ENCODE measurements at places on chromosomes 13 and 19.

GRCh38 chr13:65881561-65882155 lies 1348.5 kb downstream of the PCDH9 start:
- DNase-seq = no peak

GRCh38 chr19:49455773-49456172 lies 2.7 kb downstream of the ALDH16A1 start:
- DNase-seq = peak; percentile 85

GRCh38 chr13:44365008-44365407 lies 8.6 kb upstream of the SERP2 start:
- no peak for DNase-seq

DNA sequence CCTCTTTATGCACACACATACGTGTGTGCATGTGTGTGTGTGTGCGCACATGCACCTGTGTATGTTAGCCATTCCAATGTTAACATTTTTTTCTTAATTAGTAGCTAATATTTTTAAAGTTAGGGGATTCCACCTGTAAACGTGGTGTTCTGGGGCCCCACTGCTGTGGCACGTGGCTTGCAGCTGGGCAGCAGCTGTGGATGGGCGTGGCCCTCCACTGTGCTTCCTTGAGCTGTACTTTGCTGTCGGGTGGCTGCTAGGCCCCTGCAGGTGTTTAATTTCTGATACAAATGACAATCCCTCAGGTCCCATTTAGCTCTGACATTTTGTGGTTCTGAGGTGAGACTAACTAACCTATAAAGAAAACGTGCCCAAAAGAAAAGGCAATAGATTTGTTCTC lies 58.9 kb upstream of the GJB6 start:
- DNase-seq = no peak
